A549 treated with CORT108297 at 1 μM for 4 hours (cell line): ENCODE measurements at places on chromosomes 6 and 20. TPM values are rescaled to one million over a fixed set of nuclear protein-coding genes. Genes with fewer than 3 reads are reported as not detected.

Gene CLIC5
- not detected in 5 replicates for total RNA-seq

Gene ZNF165
- total RNA-seq: 0.93 to 1.1 TPM (median 0.98 TPM) in 5 replicates

Gene FAXC
- 5.9 to 7.7 TPM (median 6.8 TPM) in 5 replicates for total RNA-seq

Gene C4A
- total RNA-seq: 0.48 to 1.5 TPM (median 1.1 TPM) in 5 replicates

Gene GTSF1L
- total RNA-seq: not detected in 5 replicates

Gene GJA10
- not detected in 5 replicates for total RNA-seq

Gene GRM1
- total RNA-seq: 0.02 to 0.06 TPM (median 0.03 TPM) in 3 of 5 replicates, not detected in the others

Gene SNRPB2
- total RNA-seq: 117 to 163 TPM (median 124 TPM) in 5 replicates

Gene C20orf144
- 0.08 to 0.13 TPM (median 0.10 TPM) in 4 of 5 replicates, not detected in the other for total RNA-seq

Gene LINC00237
- total RNA-seq: not detected in 5 replicates
